ENCODE measurements at places on chromosomes 16 and 17. TPM values are rescaled to one million over a fixed set of nuclear protein-coding genes. Genes with fewer than 3 reads are reported as not detected.

The PRR35 gene
- not detected for total RNA-seq

The RNF43 gene
- total RNA-seq: 7.5 TPM

The ST6GALNAC1 gene
- 14.1 TPM for total RNA-seq

The FSCN2 gene
- total RNA-seq: 3.6 TPM

The HSD17B1 gene
- 1.4 TPM for total RNA-seq

DNA sequence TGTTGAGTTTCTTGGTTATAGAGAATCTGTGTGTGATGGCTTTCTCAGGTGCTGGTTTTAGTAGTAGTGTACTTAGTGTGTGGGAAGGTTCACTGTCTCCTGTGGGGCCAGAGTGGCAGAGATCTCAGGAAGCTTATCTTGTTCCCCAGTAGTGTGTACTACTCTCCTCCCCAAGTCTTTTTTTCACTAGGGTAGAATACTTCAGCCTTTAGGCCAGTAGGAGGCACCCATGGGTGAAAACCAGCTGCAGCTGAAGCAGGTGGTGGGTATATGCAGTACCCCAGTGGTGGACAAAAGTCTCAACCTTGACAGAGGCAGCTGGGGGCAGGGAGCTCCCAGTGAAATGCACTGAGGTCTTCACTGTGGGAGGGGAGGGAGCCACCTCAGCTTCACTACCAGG is 109.9 kb downstream of the PHKB start:
- H3K27me3 ChIP-seq: no peaks in the 10 kb centered on the region
- H3K27ac ChIP-seq: no peak overlapping the region
- H3K36me3 ChIP-seq: no peaks in the 10 kb centered on the region
- DNase-seq: no peak
- H3K4me1 ChIP-seq: no peaks in the 10 kb centered on the region

GRCh38 chr17:81340607-81341515 is 45.8 kb upstream of the SLC38A10 start:
- no peaks in the 10 kb centered on the region for H3K27me3 ChIP-seq
- DNase-seq: no peak
- peak overlapping the region; percentile 93 for H3K27ac ChIP-seq
- H3K4me1 ChIP-seq: peaks cover 44% of the 10 kb centered on the region
- H3K36me3 ChIP-seq: no peaks in the 10 kb centered on the region
- peak overlapping the region; percentile 88 for H3K4me3 ChIP-seq

DNA sequence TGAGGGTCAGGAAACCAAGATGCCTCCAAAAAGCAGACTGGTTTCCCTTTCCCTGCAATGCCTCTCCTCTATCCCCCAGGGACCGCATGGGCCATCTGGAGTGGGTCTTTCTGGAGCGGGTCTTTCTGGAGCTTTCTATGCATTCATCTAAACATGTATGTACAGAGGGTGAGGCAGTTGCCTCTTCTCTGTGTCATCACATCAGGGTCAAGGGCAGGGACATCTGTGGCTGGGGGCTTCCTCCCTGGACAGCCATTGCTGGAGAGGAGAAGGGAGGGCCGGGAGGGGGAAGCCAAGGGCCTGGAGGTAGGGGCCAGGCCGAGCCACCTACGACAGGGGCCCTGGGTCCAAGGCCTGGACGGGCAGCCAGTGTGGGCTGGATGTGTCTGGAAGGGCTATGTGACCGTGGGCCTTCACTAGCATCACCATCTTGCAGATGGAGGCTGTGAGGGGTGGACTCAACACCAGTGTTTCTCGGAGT is 840 bp downstream of the ADCY7 start:
- peak overlapping the region; percentile 79 for H3K27ac ChIP-seq
- peak overlapping the region; percentile 50 for H3K4me3 ChIP-seq
- H3K4me1 ChIP-seq: peaks cover 22% of the 10 kb centered on the region
- no peaks in the 10 kb centered on the region for H3K27me3 ChIP-seq

Measured in upper lobe of right lung (tissue), 1 donor.